Stomach (tissue), 19 donors: ENCODE measurements at places on chromosomes 1 and 21. TPM values are rescaled to one million over a fixed set of nuclear protein-coding genes. Genes with fewer than 3 reads are reported as not detected.

The COL8A2 gene
- 3.6 TPM for total RNA-seq

The APCS gene
- total RNA-seq = not detected

The CREG1 gene
- total RNA-seq = 115 TPM

The KPNA6 gene
- total RNA-seq = 33.9 TPM

The JAM2 gene
- total RNA-seq = 32.1 TPM

The RAB29 gene
- total RNA-seq = 38.4 TPM

DNA sequence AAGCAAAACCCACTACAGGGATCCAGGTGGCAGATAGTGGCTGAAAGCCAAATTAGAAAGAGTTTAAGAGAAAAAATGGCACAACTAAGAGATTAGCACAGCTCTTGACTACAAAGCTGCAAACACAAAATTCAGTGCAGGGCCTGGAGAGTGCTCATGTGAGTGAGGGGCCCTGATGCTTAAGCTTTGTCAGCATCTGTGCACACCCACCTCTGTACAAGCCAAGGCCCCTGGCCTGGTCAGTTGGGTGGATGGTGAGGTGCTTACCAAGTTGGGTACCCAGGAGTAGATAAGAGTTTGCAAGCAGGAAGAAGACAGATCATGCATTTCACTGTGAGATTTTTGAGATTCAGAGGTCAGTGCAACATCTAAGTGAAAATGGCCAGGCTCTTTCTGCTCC, 62.7 kb upstream of the ATP1B1 start:
- no peak overlapping the region for H3K4me3 ChIP-seq
- H3K4me1 ChIP-seq = peaks cover 4% of the 10 kb centered on the region
- H3K36me3 ChIP-seq = no peaks in the 10 kb centered on the region
- DNase-seq = no peak
- no peaks in the 10 kb centered on the region for H3K27me3 ChIP-seq
- H3K27ac ChIP-seq = no peak overlapping the region

DNA sequence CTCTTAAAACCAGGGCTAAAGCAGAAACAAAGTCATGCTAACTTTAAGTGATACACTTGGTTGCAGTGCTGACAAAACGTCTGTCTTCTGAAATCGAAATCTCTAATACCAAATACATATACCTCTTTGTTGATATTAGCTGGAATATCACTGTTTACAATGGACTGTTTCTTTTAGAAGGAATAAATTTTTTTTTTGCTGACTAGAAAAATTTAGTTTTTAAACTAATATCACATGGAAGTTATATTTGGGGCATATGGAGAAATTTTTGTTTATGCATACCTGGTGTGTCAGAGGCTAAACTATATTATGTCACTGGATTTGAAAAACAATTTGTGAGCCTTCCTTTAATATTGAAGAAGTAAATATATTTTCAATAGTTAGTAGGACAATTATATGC, 39.1 kb downstream of the USP25 start:
- no peak overlapping the region for H3K4me3 ChIP-seq
- no peaks in the 10 kb centered on the region for H3K36me3 ChIP-seq
- no peak for DNase-seq
- no peaks in the 10 kb centered on the region for H3K4me1 ChIP-seq

GRCh38 chr1:226882631-226883409, 12.4 kb downstream of the PSEN2 start:
- peak overlapping the region; percentile 2 for H3K4me3 ChIP-seq
- peak overlapping the region; percentile 38 for H3K27ac ChIP-seq
- DNase-seq = peak; percentile 72
- peaks cover 30% of the 10 kb centered on the region for H3K4me1 ChIP-seq

GRCh38 chr1:77025599-77025998, 158.3 kb downstream of the ST6GALNAC5 start:
- no peaks in the 10 kb centered on the region for H3K27me3 ChIP-seq
- H3K4me1 ChIP-seq = no peaks in the 10 kb centered on the region
- no peak overlapping the region for H3K4me3 ChIP-seq
- H3K27ac ChIP-seq = no peak overlapping the region

GRCh38 chr1:55464550-55464949, 249.4 kb upstream of the USP24 start:
- no peaks in the 10 kb centered on the region for H3K4me1 ChIP-seq
- DNase-seq = no peak
- no peaks in the 10 kb centered on the region for H3K36me3 ChIP-seq
- H3K4me3 ChIP-seq = no peak overlapping the region

- no peak overlapping the region for H3K4me3 ChIP-seq
- no peak for DNase-seq
- no peaks in the 10 kb centered on the region for H3K27me3 ChIP-seq
- H3K27ac ChIP-seq = no peak overlapping the region
These were observed 11.0 kb downstream of the ITGB2 start for GRCh38 chr21:44909719-44910118.

DNA sequence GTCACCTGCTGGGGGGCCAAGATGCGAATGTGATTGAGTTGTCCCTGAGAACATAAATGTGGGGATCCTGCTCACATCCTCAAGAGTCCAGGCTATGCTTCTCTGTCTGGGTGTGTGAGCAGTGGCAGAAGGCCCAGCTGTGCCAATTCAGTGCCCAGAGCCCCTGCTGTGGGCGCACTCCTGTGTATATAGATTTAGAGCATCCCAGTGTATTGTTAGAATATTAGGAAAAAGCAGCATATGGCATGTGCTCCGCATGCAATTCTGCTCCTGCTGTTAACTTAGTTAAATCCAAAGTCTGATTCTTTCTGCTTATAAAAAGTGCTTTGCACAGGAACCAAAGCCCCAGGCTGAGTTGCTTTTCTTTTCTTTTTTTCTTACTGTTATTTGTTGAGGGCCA, 37.8 kb downstream of the FAM78B start:
- H3K36me3 ChIP-seq = peaks cover 6% of the 10 kb centered on the region
- DNase-seq = no peak
- no peaks in the 10 kb centered on the region for H3K27me3 ChIP-seq
- no peak overlapping the region for H3K27ac ChIP-seq

- H3K27ac ChIP-seq = peak overlapping the region; percentile 87
- DNase-seq = peak; percentile 70
- peaks cover 14% of the 10 kb centered on the region for H3K4me1 ChIP-seq
- H3K4me3 ChIP-seq = peak overlapping the region; percentile 98
- peaks cover 12% of the 10 kb centered on the region for H3K36me3 ChIP-seq
These were observed 882 bp downstream of the VPS13D start for GRCh38 chr1:12230549-12231275.

DNA sequence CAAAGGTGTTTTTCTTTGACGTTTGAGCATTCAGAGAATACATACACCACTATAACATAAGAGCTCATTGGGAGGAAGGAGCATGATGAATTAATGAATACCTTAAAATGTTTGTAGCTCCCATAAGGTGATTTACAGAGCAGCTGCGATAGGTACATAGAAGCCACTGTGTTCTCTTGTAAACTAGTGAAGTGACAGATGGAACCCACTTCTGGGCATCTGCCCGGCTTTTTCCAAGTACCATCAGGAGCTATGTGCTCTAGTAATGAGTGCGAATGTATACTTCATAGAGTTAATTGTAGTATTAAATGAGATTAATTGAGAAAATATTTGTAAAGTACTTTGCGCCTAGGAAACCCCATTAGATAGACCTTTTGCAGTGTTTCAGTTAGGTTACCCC, 48.4 kb downstream of the HENMT1 start:
- no peak overlapping the region for H3K4me3 ChIP-seq
- no peak for DNase-seq
- H3K27ac ChIP-seq = no peak overlapping the region
- peaks cover 5% of the 10 kb centered on the region for H3K4me1 ChIP-seq

DNA sequence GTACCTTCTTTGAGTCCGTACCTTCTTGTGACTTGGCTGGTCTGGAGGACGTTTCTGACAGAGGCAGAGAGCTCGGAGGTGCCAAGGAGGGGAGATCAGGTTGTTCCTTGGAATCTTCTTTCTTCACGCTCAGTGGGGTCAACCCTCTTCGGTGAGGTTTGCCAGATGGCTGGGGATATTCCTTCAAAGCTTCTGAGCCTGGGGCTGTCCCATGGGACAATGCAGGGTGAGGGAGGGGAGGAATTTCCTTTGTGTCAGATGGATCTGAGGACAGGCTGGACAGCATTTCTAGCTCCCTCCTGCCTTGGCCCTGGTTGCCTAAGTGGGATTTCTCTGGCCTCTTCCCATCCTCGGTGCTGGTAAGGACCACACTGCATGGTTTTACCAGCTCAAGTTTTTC, 95.5 kb upstream of the EDN2 start:
- H3K4me3 ChIP-seq = no peak overlapping the region
- peaks cover 11% of the 10 kb centered on the region for H3K36me3 ChIP-seq
- no peaks in the 10 kb centered on the region for H3K27me3 ChIP-seq
- H3K4me1 ChIP-seq = no peaks in the 10 kb centered on the region
- DNase-seq = no peak

- peaks cover 50% of the 10 kb centered on the region for H3K36me3 ChIP-seq
- peak overlapping the region; percentile 75 for H3K27ac ChIP-seq
- H3K27me3 ChIP-seq = no peaks in the 10 kb centered on the region
These were observed 4.5 kb downstream of the PMVK start for GRCh38 chr1:154931940-154932487.

- no peak overlapping the region for H3K4me3 ChIP-seq
- no peak overlapping the region for H3K27ac ChIP-seq
- H3K27me3 ChIP-seq = no peaks in the 10 kb centered on the region
- DNase-seq = no peak
- H3K4me1 ChIP-seq = no peaks in the 10 kb centered on the region
These were observed 24.4 kb upstream of the PIGC start for GRCh38 chr1:172468296-172468695.

GRCh38 chr1:221700948-221701347, 40.9 kb downstream of the DUSP10 start:
- no peak overlapping the region for H3K27ac ChIP-seq
- DNase-seq = no peak
- no peaks in the 10 kb centered on the region for H3K27me3 ChIP-seq
- H3K4me3 ChIP-seq = no peak overlapping the region
- no peaks in the 10 kb centered on the region for H3K4me1 ChIP-seq

GRCh38 chr1:177384461-177384860, 213.7 kb downstream of the BRINP2 start:
- no peaks in the 10 kb centered on the region for H3K4me1 ChIP-seq
- DNase-seq = peak; percentile 5
- no peak overlapping the region for H3K4me3 ChIP-seq
- H3K27me3 ChIP-seq = no peaks in the 10 kb centered on the region
- H3K27ac ChIP-seq = no peak overlapping the region

- H3K36me3 ChIP-seq = no peaks in the 10 kb centered on the region
- no peak overlapping the region for H3K27ac ChIP-seq
- DNase-seq = no peak
- no peaks in the 10 kb centered on the region for H3K4me1 ChIP-seq
- no peaks in the 10 kb centered on the region for H3K27me3 ChIP-seq
- no peak overlapping the region for H3K4me3 ChIP-seq
These were observed 168.9 kb downstream of the TPR start for GRCh38 chr1:186206048-186206570.

DNA sequence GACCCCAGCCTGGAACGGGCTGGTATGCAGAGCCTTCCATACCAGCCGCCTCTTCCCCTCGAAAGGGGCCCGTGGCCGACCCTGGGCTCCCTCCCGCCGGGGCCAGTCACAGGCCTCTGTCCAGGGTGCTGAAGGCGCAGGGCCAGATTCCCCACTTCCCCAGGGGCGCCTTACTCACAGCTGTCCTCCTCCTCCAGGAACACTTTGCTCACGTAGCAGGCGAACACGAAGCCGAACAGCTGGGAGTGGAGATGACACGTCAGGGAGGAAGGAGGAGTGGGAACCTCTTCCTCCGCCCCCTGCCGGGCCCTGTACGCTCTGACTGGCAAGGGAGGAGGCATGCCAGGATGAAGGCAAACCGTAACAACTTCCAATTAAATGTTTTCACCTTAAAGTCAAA, 57.3 kb downstream of the NKAIN1 start:
- peaks cover 25% of the 10 kb centered on the region for H3K27me3 ChIP-seq
- H3K4me1 ChIP-seq = peaks cover 15% of the 10 kb centered on the region
- H3K27ac ChIP-seq = no peak overlapping the region
- no peaks in the 10 kb centered on the region for H3K36me3 ChIP-seq
- DNase-seq = peak; percentile 56

DNA sequence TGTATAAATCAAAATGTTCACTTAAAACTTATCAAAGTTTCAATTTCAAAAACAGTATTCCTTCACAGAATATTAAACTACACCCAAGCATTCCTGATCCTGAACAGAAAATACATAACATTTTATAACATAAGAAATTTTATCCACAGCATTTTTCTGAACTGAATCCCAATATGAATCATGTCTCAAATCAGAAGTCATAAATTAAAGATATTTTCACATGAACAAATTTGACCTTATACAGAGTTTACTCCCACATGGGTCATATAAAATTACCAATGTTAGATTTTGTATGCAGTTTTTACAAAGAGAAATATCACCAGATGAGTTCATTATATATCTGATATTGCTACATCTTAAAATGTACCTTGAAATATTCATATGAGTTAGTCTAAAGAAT, 48.6 kb upstream of the ASPM start:
- DNase-seq = no peak
- no peaks in the 10 kb centered on the region for H3K27me3 ChIP-seq
- H3K36me3 ChIP-seq = peaks cover 15% of the 10 kb centered on the region
- H3K27ac ChIP-seq = no peak overlapping the region
- no peak overlapping the region for H3K4me3 ChIP-seq
- peaks cover 31% of the 10 kb centered on the region for H3K4me1 ChIP-seq

DNA sequence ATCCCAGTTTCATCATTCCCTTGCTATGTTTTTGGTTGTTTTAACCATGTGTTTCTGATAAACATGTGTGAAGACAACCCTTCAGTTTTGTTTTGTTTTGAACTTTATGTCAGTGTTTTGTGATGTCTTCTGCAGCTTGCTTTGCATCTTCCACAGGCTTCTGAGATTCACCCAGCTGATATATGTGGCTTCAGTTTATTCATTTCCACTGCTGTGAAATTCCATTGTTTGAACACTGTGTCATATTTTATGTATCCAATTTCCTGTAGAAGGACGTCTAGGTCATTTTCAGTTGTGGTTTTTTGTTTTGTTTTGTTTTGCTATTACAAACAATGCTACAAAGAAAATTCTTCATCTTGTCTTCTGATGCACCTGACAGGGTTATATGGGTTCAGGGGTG, 27.2 kb upstream of the SLC26A9 start:
- no peaks in the 10 kb centered on the region for H3K36me3 ChIP-seq
- H3K4me3 ChIP-seq = no peak overlapping the region
- H3K4me1 ChIP-seq = peaks cover 3% of the 10 kb centered on the region
- no peak overlapping the region for H3K27ac ChIP-seq
- DNase-seq = no peak

DNA sequence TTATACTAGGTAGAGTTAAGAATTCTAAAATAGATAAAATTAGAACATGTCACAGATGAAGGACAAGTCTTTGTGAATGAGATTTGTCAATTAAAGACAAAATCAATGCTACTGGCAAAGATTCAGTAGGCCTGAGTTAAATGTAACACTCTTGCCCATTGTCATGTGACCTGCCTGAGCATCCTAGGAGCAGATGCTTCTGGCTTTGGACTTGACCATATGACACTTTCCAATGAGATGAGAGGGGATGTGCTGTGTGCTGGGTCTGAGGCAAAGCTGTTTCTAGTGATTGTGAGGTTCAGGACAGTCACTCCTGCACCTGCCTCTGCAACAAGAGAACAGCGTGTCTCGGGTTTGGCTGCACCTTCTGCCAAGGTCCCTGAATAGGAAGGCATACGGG, 144.9 kb downstream of the HIVEP3 start:
- H3K4me3 ChIP-seq = no peak overlapping the region
- no peaks in the 10 kb centered on the region for H3K4me1 ChIP-seq
- no peaks in the 10 kb centered on the region for H3K36me3 ChIP-seq
- DNase-seq = no peak
